ENCODE measurements at places on chromosomes 12 and 14.

DNA sequence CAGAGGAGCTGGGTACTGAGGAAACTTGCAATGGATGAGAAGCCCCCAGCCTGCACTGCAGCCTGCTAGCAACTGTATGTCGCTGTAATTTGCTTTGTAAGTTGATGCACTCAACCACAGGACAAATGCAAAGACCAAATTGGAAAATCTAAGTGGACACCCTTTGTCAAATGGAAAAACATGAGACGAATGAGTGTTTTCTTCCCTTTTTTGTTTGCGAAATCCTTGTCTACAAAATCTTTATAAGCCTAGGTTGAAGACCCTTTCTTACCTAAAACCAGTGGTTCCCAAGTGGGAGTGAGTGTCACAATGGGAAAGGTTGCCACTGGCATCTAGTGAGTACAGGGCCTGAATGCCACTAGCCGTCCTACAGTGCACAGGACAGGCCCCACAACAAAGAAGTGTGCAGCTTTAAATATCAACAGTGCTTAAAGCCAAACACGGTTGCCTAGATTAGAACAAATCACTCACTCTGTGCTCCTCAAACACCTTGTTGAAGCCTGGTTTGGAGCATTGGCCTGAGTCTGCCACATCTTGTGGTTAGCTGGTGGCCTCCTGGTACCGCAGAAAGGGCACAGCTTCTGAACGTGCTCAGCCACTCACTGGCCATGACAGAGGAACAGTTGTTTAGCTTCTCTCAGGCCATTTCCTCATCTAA lies 7.6 kb upstream of the VASH1 start:
- DNase-seq: no peak

DNA sequence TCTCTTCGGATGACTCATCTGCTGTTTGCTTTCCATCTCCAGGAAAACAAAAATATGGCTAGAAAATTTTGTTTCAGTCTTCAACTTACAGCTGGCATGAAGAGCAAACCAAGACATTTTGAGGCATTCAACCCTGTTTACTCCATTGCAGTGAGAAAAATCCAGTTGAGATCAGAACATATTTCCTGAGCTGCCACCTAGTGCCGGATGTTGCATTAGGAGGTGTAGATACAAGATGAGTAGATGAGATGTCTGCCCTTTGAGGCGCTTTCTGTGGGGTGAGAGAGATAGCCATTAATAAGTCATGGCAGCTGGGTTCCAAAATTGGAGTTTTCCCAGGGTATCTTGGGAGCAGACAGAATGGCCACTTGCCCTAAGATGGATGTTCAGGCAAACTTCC lies 171.1 kb downstream of the PRKCH start:
- DNase-seq: no peak

- no peak for DNase-seq
These were observed 264.7 kb downstream of the APAF1 start for GRCh38 chr12:98909746-98910145.

- no peak for DNase-seq
These were observed 14.5 kb upstream of the PHC1 start for GRCh38 chr12:8899830-8900229.

- no peak for DNase-seq
These were observed 57.0 kb upstream of the CERS5 start for GRCh38 chr12:50224026-50224692.

DNA sequence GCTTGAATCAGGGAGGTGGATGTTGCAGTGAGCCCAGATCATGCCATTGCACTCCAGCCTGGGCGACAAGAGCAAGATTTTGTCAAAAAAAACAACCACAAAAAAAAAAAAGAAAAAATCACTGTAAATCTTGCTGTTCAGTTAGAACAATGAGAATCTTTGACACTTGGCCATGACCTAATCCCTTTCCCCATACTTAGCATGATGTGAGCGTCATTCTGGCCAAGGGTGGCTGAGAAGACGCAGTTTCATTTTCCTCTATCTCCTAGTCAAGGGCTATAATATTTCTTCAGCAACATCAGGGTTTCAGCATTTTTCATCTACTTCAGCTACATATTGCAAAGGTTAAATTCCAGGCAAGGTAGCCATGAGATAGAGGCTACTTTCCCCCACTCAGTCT lies 599.4 kb upstream of the MDGA2 start:
- no peak for DNase-seq

DNA sequence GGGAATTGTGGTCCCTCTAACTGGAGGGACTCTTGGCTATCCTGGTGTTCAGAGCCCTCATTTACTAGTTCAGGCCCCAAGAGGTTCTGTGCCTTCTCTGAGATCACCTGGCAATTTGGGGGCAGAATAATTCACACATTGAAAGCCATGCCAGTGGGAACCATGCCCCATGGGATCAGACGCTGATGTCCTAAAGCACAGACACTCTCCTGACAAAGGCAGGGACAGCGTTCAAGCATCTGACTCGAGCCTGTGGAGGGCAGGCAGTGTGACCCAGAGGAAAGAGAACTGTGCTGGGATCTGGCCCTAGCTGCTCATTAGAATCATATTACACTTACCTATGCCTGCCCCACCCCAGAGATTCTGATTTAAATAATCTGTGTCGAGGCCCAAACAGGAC lies 2.4 kb upstream of the ASB2 start:
- DNase-seq: no peak

- DNase-seq: peak; percentile 60
These were observed 68.9 kb downstream of the DAD1 start for GRCh38 chr14:22519877-22520685.

- DNase-seq: no peak
These were observed 2.0 kb downstream of the CRY1 start for GRCh38 chr12:107091381-107091780.

DNA sequence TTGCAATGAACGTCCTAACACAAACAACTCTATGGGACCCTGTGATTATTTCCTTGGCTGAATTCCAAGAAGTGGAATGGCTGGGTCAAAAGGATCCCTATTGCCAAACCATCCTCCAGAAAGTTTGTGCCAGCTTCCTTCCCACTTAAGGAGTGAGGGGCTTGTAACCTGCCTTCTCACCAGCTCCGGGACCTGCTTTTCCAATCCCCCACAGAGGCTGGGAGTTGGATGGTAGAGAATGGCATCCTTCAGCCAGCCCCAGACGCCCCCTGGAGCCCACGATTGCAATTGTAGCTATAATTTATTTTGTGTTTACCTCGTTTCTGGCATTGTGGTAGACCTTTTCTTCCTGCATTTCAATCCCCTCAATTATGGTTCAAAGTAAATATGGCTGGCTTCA lies 9.7 kb upstream of the ZDHHC22 start:
- DNase-seq: peak; percentile 39

DNA sequence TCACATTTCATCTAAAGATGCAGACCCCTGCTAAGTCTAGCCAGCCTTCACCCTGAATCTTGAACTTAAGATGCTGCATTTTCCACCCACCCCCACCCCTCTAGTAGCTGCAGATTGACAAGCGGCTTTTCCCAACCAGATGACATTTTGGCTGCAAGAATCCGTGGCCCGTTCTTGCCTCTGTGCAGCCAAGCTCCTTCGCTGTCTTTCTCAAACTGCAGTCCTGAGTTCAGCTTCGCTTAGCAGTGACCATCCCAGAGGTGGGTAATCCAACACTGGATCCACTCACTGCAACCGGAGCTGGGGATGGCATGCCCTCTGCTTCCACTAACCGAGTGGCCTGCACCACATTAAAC lies 765 bp upstream of the NFYB start:
- no peak for DNase-seq

DNA sequence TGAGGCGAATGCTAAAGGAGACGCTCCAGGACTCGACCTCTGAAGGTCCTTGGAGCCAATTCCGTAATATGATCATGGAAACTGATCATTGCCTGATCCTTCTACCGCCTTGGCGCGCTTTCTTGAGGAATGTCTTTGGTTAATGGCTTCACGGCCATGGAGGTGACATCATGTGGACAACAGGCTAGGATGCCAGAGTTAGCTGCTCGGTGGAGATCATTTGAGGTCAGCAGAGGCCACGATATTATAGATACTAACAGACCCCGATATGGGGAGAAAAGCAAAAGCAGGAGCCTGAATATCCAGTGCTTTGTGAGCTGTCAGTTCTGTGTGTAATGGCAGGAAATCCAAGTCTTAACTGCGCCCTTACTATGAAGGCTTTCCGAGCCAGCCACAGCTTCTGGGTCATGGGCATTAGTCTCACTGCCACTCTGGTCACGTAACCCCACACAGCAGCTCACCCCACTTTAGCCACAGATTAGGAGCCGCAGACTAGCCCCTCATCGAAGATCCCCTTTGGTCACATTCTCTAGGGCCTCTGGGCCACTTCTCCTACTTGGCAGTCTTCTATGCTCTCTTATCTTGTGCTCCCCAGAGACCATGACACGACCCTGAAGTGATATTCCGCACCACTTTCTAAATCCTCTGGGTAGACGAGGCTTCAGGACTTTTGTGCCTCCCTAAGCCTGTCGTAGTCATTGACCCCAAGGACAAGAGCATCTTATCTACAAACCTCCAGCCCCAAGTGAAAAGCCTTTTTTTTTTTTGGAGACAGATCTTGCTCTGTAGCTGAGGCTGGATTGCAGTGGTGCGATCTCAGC lies 724 bp upstream of the CS start:
- DNase-seq: peak; percentile 23

DNA sequence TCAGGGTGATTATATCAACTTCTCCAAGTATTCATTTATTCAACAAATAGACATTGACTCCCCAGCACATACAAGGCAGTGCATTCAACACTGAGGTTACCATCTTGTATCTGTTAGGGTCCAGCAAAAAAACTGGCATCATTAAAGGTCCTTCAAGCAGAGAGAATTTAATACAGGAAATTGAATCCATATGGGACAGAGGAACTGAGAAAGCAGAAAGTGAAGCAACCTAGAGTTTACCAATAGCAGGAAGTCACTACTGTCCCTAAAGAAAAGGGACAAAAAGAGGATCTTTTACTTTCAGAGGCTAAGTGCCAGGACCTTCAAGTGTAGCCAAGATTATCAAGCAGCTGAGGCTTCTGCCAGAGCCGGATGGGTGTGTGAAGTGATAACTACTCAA lies 237.8 kb upstream of the TBX3 start:
- DNase-seq: no peak

GRCh38 chr12:84813780-84814663 lies 98.6 kb downstream of the SLC6A15 start:
- no peak for DNase-seq

GRCh38 chr12:101877806-101878242 lies 444 bp downstream of the DRAM1 start:
- DNase-seq: no peak

GRCh38 chr12:24922090-24922489 lies 26.8 kb downstream of the BCAT1 start:
- DNase-seq: no peak

- DNase-seq: no peak
These were observed 3.9 kb downstream of the SVOP start for GRCh38 chr12:109016978-109017377.

- no peak for DNase-seq
These were observed 25.8 kb downstream of the TAOK3 start for GRCh38 chr12:118346895-118347294.

GRCh38 chr14:79852950-79853744 lies 358.2 kb downstream of the DIO2 start:
- no peak for DNase-seq

GRCh38 chr14:54425068-54425467 lies 16.1 kb downstream of the CNIH1 start:
- DNase-seq: no peak

DNA sequence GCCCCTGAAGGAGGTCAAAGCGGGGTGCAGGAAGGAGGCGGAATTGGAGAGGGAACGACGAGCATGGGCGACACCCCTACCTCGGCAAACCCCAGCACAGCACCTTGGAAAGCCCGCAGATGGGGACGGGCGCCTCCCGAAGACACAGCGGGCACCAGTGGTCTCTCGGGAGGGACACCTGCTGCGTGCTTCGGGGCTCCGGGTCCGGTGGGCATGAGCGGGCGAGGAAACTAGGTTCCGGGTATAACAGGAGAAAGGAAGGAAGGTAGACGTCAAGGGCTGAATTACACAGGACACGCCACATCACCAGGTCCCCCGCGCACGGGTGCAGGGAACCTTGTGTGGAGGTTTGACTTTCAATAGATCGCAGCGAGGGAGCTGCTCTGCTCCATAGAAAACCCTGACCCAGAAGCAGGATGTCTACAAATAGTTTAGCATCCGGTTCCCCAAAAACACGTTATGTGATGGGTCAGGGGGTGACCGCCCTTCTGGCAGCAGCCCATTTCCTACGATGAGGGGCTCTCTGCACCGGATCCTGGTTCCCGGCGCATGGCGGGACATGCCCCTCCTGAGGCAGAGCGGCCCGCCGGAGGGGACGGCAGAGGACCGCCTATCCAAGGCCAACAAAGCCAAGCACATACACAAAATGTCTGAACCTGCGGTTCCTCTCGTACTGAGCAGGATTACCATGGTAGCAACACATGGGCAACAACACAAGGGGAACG lies 196.9 kb downstream of the ALG10 start:
- no peak for DNase-seq

DNA sequence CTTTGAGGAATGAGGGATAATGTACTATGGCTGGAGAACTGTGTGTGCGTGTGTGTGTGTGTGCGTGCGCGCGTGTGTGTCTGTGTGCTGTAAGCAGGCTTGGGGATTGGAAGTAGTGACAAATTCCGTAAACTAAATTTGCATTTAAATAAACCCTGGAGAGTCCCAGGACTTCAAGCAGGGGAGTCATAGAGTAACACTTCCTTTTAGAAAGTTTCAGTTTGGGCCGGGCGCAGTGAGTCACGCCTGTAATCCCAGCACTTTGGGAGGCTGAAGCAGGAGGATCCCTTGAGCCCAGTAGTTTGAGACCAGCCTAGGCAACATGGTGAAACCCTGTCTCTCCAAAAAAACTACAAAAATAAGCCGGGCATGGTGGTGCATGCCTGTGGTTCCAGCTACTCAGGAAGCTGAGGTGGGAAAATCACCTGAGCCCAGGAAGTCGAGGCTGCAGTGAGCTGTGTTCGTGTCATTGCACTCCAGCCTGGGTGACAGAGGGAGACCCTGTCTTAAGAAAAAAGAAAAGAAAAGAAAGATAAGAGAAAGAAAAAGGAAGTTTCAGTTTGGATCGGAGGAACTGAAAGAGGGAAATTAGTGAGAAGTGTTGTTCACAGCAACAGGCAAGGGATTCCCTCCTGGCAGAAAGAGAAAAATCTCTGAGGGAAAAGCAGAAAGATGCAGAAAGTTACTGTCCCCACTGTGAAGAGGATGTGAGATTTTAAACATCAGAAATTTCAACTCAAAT lies 222.7 kb upstream of the SOX5 start:
- no peak for DNase-seq

DNA sequence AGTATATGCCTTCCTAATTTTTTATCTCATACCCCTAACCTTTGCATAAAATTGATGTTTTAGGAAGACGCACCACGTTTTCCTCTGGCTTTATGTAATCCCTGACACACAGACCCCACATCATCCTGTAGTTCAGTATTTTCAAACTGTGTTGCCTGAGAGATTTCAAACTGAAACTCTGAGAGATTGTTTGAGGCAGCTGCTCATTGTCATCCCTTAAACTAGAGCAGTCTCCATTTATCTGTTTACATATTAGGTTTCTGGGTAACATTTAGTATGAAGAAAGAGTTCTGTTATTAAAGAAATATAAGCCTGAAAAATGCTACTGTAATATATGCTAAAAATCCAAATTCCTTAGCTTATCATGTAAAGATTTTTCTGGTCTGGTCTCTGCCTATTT lies 24.3 kb downstream of the MNAT1 start:
- DNase-seq: no peak

Data from hepatic stellate cell (primary cell).